Osteoblast (primary cell): ENCODE measurements at places on chromosomes 12 and 14. TPM values are rescaled to one million over a fixed set of nuclear protein-coding genes. Genes with fewer than 3 reads are reported as not detected.
A peak's percentile ranks its signal among the peaks of the same experiment; 100 is the strongest.

- no peak for DNase-seq
These were observed 13.7 kb downstream of the EEA1 start for GRCh38 chr12:92915365-92915764.

The GNB3 gene
- total RNA-seq, result 1.4 and 2.7 TPM in 2 replicates

The GPRC5D gene
- total RNA-seq, result not detected in 2 replicates

GRCh38 chr14:50064993-50065392, 51.4 kb downstream of the VCPKMT start:
- DNase-seq, result peak; percentile 87

DNA sequence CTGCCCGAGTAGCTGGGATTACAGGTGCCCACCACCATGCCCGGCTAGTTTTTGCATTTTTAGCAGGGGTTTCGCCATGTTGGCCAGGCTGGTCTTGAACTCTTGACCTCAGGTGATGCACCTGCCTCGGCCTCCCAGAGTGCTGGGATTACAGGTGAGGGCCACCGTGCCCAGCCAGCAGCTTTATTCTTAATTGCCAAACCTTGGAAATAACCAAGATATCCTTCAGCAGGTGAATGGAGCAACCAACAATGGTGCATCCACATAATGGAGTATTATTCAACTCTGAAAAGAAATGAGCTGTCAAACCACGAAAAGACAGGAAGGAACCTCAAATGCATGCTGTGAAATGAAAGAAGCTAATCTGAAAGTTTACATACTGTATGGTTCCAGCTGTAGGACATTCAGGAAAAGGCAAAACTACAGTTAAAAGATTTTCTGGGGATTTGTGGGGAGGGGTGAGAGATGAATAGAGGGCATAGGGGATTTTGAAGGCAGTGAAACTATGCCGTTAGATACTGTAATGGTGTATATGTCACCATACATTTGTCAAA, 118.8 kb upstream of the CCND2 start:
- DNase-seq, result no peak

The MYF5 gene
- not detected in 2 replicates for total RNA-seq

DNA sequence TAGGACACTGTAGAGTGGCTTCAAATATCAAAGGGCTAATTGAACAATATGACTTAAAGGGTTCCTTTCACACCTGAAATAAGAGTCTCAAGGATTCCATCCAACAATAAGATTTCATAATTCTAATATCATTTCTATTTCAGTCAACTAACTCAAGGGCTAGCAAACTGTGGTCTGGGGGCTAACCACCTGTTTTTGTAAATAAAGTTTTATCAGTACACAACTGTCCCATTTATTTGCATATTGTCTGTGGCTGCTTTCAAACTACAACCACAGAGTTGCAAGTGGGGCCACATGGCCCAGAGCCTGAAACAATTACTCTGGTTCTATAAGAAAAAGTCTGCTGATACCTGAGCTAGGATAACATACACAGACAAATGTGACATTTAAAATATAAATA, 29.1 kb downstream of the MED13L start:
- DNase-seq, result no peak

DNA sequence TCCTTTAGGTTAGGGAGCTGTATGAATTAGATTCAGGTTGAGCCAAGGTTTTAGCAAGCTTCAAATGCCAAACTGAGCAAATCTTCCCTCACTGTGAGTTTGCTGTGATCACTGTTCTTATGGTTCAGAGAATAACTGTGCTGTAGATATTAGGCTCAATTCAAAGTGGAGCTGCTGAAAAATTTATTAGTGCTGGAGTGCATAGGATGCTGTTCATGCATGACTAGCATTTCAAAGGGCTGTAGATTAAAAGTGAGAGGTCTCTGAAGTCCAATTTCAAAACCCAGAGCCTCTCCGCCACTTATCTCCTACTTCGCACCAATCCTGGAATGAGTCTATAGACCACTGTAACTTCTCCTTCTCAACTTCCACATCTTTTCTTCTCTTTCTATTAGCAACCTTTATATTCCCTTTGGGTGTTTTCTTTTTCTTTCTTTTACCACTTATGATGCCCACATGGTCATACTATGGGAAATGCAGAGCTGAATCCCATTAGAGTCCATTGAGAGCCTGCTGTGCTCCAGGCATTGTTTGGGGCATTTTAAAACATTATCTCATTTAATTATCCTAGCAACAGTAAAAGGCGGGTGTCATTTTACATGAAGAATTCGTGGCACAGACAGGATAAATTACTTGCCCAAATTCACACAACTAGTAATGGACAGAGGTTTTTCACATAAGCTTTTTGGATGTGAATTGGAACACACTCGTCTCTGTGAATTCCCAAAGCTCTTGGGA, 77.5 kb upstream of the EEA1 start:
- DNase-seq, result no peak
